Stimulated activated CD4-positive, alpha-beta T cell treated with anti-CD3 and anti-CD28 coated beads, Interleukin-1b, Interleukin-23, amount 100 ng/mL, for 4 hours (primary cell): ENCODE measurements at places on chromosomes 6 and 20.

- DNase-seq = no peak
These were observed 16.0 kb downstream of the UQCC2 start for GRCh38 chr6:33695451-33695887.

- DNase-seq = no peak
These were observed 370.3 kb upstream of the JARID2 start for GRCh38 chr6:14875481-14876063.

- DNase-seq = no peak
These were observed 337.1 kb upstream of the MAN1A1 start for GRCh38 chr6:119686644-119687043.

GRCh38 chr6:105940990-105941389 lies 145.1 kb upstream of the PRDM1 start:
- no peak for DNase-seq

DNA sequence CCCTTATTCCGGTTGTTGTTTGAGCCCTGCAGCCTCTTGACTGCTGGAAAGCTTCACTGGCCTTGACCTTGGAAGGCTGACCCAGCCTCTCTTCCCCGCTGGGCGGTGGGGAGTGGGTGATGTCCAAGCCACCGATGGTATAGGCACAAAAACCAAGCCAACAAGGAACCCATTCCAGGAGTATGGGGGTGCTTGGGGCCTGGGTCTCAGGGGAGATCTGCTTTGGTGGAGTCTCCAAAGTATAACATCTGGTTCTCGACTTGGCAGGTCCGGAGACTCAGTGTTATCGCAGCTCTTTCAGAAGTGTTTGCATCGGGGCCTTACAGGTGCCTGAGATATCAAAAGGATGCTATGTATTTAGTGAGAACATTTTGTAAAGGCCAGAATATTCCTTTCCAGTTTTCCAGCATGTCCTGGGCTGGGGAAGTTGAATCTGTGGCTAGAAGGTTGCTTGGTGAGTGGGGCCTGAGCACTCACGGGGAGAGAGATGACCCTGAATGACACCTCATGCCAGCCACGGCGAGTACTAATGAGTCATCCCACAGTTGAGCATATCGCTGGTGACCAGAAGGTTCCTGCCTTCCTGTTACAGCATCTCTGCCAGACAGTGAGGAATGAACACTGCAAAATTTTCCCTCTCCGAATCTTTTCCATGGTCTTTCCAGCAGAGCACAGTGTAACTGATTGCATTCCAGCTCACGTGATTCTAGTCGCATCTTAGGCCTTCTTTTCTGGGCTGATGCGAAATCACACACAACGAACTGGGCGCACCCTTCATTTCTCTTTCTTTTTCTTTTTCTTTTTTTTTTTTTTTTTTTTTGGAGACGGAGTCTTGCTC lies 133.9 kb downstream of the ZDHHC14 start:
- DNase-seq = no peak

- no peak for DNase-seq
These were observed 242.1 kb downstream of the SOD2 start for GRCh38 chr6:159450815-159451465.

- DNase-seq = no peak
These were observed 43.9 kb downstream of the ATG5 start for GRCh38 chr6:106281661-106282060.

DNA sequence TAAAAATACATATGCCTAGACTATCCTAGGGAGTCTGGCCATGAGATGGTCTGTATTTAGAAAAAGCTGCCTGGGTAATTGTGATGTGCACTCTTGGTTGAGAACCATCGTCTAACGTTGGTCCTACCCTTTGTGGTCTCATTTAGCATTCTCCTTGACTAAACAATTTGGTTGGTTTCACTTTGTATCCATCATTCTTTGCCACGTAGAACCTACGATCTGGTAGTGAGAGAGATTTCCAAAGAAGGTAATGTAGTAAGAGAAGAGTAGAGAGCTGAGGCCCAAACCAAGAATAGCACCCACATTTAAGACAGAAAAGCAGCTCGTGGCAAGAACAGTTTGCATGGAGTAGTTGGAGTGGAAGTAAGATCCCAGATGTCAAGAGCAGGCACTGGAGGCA lies 219.8 kb downstream of the TMEM200A start:
- DNase-seq = no peak

- no peak for DNase-seq
These were observed 145.3 kb upstream of the ECI2 start for GRCh38 chr6:4280707-4281106.

DNA sequence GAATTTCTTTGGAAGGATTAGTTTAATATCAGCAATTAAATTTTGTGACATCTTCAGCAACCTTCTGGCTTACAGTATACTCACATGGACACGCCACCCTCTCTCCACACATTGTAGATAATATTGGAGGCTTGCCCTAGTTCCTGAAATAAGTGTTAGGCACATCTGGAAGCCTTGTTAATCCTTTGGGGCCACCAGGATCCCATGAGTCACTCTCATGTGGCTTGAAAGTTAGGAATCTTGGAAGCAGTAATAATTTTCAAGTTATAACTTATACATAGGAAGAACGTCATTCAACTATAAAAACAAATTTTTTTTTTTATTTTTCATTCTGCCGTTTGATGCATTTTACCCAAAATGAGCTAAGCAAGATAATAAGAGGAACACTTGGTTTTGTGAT lies 20.5 kb downstream of the LAMA4 start:
- DNase-seq = no peak
